ENCODE measurements at places on chromosomes 2 and 18.
A peak's percentile ranks its signal among the peaks of the same experiment; 100 is the strongest.

- DNase-seq: no peak
Observed at GRCh38 chr18:51066273-51066672, 36.3 kb downstream of the SMAD4 start.

- DNase-seq: no peak
Observed at GRCh38 chr18:52588931-52589330, 248.9 kb downstream of the DCC start.

DNA sequence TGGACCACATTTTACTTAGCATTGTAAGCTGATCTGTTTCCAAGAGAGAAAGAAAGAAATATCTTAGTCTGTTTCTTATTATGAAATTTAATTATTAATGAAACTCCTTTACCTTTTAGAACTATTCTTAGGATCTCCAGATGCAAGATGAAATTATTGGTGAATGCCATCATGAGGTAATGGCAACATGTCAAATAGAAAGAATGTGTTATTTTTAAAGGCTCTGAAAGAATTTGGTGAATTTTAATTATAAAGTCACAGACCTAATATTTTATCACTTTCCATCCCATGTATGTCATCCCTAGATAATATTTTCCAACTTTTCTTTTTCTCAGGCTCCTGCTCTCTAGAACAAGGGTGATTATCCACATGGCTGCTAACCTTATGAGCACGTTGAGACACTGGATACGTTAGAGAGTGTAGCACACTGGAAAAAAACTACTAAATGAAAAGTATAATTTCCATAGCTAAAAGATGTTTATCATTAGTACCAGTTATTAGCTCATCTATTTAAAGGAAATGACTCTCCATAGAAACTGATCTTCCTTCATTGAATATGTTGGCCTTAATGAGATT is 95.2 kb upstream of the SCG2 start:
- no peak for DNase-seq

- no peak for DNase-seq
Observed at GRCh38 chr2:188340257-188340656, 48.6 kb downstream of the GULP1 start.

GRCh38 chr2:217789003-217789735 is 213.6 kb downstream of the TNS1 start:
- peak; percentile 77 for DNase-seq

DNA sequence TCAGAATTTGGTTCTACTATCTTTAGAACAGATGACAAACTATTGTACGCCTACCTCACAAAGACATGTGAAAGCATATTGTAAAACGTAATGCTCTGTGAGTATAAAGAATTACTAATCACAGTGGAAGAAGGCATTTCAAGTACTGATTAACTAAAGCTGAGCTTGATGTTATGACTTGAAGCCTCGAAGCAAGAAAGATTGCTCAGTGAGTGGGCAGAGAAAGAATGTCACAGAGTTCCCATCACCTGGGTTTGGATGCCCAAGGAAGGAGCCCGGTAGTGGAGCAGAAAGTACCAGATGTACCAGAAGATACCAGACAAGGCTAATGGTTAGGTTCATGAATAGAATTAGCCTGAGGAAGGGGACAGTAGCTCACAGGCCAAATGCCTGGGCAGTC is 39.5 kb upstream of the FAM110C start:
- no peak for DNase-seq

- DNase-seq: no peak
Observed at GRCh38 chr2:98515250-98515991, 70.8 kb downstream of the INPP4A start.
